ENCODE measurements at places on chromosomes 7 and 10.

GRCh38 chr10:33697016-33697415 lies 362.5 kb upstream of the NRP1 start:
- DNase-seq: no peak

GRCh38 chr10:22988581-22989360 lies 60.9 kb downstream of the ARMC3 start:
- peak; percentile 16 for DNase-seq

DNA sequence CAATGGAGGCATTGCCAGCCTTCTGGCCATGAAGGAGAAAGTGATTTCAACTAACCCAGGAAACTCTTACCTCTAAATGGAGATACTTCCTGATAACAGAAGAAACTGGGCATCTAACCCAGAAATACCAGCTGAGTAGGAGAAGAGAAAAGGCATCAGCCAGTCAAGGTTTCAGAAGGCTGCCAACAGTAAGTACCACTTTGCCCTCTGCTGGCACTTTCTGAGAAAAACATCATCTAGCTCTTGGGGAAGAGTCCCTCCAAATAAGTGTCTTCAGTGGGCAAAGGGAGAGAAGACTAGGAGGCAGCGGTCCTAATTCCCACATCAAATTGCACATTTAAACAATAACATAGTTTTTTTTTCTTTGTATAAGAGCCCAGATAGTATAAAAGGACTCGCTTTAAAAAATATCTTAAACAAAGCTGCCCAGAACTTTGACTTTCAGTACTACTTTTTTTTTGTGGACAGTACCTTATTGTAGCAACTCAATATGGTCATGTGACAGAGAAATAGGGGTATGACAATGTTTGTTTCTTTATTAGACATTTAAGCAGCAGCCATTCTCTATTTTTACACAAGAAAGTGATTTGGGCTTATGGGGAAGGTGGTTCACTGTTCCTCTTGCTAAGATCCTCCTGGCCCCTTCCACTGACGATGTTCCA lies 157.3 kb downstream of the CTTNBP2 start:
- DNase-seq: no peak

- DNase-seq: no peak
Observed at GRCh38 chr7:100599911-100600729, 2.0 kb upstream of the PCOLCE start.

- no peak for DNase-seq
Observed at GRCh38 chr10:78155722-78156121, 122.1 kb downstream of the RPS24 start.

GRCh38 chr7:24835643-24836042 lies 78.4 kb upstream of the GSDME start:
- DNase-seq: no peak

DNA sequence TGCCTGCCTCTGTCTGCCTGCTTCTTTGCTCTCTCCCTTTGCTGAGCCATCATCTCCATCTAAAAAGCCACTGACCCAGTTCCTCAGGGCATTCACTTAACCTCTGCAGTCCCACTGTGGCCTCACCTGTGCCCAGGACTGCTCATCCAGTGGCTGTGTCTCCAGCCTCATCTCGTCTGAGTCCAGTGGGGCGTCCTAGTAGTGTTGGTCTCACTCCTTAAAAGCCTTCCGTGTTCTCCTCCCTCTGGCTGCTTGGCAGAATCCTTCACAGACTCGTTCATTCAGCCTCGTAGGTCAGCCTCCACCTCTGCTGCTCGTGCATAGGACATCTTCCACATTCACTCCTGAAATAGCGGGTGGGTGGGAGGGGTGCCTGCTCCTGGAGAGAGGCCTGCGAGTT lies 7.3 kb downstream of the RARRES2 start:
- DNase-seq: no peak

All from activated T-helper 1 cell treated with anti-CD3 and anti-CD28 coated beads, Interleukin-2, amount 50 U/mL, for 16 hours (primary cell).